Activated CD4-positive, alpha-beta T cell treated with anti-CD3 and anti-CD28 coated beads, Interleukin-10, Interleukin-2, amounts not matched to agents 100 ng/mL and 50 ng/mL, durations not matched to agents 16 hours and 8 hours (primary cell): ENCODE measurements at places on chromosomes 5 and 9.

GRCh38 chr9:99075246-99075912, 29.5 kb upstream of the TGFBR1 start:
- DNase-seq, result no peak

- DNase-seq, result no peak
Measured at GRCh38 chr5:96245140-96246091, 187.6 kb downstream of the PCSK1 start.

DNA sequence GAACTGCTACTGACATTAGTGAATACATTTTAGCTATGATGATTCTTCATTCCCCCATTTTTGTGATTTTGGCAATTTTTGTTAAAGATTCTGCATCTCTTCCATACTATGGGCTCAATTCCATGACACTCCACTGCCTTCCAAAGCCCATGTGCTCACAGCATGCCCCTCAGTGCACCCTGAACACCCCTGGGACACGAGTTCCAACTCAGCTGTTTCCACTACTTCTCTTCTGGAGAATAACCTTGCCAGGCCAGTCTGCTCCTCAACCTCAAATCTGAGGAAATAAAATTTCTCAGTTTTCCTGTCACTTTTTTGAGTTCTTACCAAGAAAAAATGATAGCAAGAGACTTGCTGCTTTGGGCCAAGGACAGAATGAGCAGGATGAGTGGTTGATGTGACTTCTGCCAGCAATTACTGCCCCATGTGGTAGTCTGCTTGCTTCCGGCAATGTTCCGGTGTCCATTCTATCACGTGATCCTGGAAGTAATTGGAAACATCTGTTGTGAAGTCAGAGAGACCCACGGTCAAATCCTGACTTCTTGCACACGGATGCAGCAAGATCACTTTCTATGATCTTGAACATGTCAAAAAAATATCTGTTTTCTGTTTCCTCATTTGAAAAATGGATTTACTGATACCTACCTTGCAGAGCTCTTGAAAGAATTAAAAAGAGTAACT, 58.3 kb downstream of the EGFLAM start:
- DNase-seq, result no peak

- no peak for DNase-seq
Measured at GRCh38 chr9:95927271-95928004, 51.9 kb downstream of the ERCC6L2 start.

GRCh38 chr9:135589596-135590485, 28.3 kb downstream of the PAEP start:
- no peak for DNase-seq

DNA sequence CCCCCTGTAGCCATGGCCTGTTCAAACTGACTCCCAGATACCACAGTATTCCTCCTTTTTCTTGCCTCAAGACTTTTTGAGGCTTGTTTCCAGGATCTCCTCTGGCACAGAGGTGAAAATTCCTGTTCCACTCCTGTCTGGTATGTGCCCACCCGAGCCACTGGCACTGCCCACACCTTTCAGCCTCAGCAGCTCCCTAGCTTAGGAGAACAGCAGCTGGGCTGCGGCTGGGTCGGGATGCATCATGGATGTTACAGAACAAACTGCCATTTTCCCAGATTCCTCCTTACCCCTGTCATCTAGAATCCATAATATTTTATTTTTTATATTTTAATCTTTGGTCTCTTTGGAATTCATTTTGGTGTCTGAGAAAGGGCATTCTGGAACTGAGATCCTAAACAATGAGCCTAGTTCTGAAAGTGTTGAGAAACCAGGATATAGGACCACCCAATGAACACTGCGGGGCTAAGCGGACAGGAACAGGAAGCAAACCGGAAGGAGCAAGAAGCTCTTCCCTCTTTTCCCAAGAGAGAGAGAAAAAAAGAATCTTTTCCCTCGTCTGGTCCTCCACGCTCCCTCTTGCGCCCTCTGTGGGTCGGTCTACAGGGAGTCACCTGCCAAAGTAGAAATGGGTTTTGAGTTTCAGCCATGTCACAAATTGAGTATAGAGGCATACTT, 12.5 kb downstream of the OR2S2 start:
- peak; percentile 69 for DNase-seq

DNA sequence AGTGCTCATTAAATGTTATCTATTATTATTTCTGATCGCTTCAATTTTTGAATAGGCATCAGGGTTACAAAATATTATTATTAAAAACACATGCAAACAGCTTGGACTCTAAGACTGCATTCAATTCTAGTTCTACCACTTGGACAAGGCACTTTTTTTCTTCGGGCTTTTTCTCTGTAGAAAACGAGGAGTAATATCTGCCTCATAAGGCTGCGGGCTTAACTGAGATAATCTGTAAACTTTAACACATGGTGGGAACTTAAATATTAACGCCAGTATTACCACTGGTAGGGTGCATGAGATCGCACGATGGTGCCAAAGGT, 511 bp upstream of the SPDL1 start:
- no peak for DNase-seq

DNA sequence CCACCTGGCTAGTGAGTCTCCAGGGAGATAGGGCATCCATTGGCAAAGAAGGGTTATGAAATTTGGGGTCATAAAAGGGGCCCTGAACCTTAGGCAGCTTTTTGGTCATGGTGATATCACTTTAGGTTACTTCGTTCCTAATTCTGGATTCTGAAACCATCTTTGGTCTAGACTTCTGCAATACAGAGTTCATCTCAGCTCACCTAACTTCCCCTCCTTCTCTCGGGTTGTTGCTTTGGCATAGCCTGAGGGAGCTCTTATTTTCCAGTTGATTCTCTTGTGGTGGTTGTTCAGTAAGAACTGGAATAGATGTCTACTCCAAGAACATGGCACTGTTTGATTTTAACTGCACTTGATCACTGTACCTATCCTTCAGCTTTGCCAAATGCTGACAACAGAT, 148.9 kb upstream of the RUSC2 start:
- no peak for DNase-seq

DNA sequence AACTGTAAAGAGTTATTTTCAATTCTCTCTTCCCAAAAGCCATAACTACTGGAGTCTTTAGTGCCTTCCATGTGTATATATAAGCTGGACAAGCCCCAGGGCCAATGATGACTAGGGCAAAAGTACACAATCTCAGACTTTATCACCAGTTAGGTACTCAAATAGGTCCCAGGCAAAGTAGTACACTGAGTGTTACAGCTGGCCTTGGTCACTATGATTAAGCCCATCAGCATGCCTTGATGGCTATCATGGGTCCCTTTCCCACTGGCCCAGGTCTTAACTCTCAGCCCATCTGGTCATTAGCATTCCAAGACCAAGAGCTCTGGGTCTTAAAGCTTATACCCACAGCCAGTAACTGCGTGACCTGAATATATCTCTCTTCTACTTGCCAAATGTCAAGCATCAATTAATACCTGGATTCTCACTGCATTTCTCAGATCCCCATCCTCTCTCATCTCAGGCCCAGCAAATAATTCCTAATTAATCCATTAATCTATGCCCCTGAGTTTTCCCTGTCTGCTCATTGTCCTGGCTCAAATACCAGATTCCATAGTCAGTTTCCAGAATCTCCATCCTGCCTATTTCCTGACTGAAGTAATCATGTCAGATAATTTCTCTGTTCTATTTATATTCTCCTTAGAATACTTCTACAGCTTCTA, 62.3 kb downstream of the NR6A1 start:
- DNase-seq, result no peak

DNA sequence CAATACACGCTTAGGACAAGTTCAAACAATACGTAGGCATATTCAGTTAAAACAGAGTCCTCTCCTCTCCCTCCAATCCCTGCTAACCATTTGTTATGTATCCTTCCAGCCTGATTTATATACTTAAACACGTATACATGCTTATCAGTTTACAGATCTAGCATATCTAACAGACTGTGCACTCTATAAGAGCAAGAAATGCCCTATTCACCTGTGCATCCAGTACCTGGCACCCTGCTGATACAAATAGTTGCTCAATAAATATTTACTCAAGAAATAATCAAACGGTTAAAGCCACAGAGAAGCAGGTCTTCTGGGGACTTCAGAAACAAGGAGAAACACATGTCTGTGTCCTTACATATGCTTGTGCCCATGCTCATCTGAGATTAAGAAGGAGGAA, 55.9 kb downstream of the MLLT3 start:
- no peak for DNase-seq

- DNase-seq, result no peak
Measured at GRCh38 chr5:2000591-2000990, 117.9 kb upstream of the IRX4 start.

GRCh38 chr9:8186560-8186959, 387.0 kb upstream of the DMAC1 start:
- DNase-seq, result peak; percentile 33

GRCh38 chr5:75566710-75567309, 44.4 kb upstream of the ANKDD1B start:
- peak; percentile 87 for DNase-seq

- DNase-seq, result no peak
Measured at GRCh38 chr5:56589481-56589860, 225.9 kb upstream of the MAP3K1 start.

GRCh38 chr5:149175346-149176105, 34.2 kb downstream of the ABLIM3 start:
- DNase-seq, result no peak

GRCh38 chr5:174610968-174611367, 113.4 kb upstream of the MSX2 start:
- DNase-seq, result no peak

DNA sequence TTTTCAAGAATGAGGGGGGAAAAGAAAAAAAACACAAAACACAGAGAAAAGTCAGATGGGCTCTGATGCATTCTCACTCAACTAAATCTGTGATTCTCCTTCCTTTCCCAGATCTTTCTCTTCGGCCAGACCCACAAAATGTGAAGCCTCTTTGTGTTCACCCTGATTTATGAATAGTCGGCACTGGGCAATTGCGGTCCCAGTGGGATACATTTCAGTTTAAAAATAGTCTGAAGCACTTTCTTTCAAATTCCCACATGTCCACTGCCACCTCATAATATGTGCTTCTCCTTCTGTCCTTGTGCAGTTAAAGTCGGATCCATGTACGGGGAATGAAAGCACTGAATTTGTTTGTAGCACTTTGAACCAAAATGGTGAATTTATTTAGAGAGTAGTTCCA, 995.4 kb upstream of the WWC1 start:
- no peak for DNase-seq

DNA sequence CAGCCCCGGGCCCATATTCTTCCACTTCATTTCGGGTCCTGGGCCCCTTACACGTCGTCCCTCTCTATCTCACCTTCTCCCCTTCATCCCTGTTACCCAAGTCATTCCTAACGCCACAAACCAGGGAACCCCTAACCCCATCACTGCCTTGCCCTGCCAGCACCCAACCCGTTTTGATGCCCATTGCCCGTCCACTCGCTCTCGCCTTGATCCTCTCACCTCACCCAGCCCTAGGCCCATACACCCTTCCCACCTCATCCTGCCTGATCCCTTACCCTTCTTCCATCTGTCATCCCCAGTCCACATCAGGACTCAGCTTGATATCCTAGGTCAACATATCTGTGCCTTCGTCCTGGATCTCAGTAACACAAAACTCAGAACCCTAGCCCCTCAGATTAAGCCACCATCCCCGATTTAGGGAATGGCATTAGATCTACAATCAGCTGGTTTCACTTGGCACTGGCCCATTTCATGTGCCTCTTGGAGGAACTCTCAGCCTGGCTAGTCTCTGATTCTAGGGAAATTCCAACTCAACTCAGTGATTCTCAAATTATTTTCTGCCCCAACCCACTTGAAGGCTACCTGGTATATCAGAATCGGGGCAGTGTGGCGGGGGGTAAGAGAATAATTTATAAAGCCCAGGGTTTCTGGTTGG, 489 bp downstream of the CHMP5 start:
- no peak for DNase-seq

DNA sequence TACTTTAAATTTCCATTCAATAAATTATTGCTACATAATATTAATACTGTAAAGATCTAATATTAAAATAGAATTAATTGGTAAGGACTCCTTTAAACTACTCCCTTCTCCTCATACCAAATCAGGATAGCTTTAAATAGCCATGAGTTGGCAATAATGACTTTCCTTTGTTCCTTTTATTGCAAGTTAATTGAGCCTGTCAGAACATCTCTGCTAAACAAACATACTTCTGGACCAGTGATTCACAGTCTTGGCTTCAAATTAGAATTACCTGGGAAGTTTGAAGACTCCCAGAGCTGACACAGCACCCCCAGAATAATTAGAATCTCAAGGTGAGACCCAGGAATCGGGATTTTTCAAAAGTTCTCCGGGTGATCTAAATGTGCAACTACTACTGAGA, 18.7 kb downstream of the C5orf58 start:
- DNase-seq, result no peak

- DNase-seq, result no peak
Measured at GRCh38 chr5:121251954-121252353, 599.7 kb upstream of the FTMT start.

GRCh38 chr9:82188817-82189216, 200.2 kb downstream of the SPATA31D1 start:
- DNase-seq, result no peak

DNA sequence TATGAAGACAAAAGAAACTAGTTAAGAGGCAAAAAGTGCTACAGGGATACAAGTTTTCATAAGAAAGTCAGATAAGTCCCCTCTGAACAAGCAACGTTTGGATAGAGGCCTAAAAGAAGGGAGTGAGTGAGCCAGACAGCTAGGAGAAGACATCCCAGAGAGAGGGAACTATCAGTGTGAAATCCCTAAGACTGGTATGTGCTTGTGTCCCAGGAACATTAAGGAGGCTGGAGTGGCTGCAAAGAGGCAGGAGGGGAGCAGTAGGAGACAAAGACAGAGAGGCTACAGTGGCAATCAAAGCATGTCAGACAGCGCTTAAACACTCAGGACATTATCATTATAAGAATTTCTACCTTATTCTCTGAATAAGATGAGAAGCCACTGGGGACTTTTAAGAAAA, 139.1 kb upstream of the STK32A start:
- DNase-seq, result no peak

DNA sequence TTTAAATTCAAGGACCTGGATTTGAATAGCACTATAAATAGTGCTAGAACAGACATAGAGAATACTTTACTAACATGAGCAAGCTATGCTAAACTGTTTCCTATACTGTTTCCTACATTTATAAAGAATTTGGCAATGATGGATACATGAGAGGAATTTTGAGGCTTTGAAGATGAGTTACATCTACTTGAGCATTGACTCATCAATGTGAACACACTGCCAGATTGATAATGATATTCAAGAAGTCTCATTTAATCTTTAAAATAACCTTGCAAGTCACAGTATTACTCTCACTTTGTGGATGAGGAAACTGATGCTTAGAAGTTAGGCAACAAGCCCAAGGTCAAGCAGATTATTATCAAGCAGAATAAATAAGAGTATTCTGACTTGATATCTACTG, 281.9 kb downstream of the DNAH5 start:
- no peak for DNase-seq

GRCh38 chr9:120942186-120943001, 15.8 kb upstream of the TRAF1 start:
- DNase-seq, result no peak
